ENCODE measurements at places on chromosomes 12 and 14. TPM values are rescaled to one million over a fixed set of nuclear protein-coding genes. Genes with fewer than 3 reads are reported as not detected.
A peak's percentile ranks its signal among the peaks of the same experiment; 100 is the strongest.

BATF gene
- not detected for total RNA-seq

DNA sequence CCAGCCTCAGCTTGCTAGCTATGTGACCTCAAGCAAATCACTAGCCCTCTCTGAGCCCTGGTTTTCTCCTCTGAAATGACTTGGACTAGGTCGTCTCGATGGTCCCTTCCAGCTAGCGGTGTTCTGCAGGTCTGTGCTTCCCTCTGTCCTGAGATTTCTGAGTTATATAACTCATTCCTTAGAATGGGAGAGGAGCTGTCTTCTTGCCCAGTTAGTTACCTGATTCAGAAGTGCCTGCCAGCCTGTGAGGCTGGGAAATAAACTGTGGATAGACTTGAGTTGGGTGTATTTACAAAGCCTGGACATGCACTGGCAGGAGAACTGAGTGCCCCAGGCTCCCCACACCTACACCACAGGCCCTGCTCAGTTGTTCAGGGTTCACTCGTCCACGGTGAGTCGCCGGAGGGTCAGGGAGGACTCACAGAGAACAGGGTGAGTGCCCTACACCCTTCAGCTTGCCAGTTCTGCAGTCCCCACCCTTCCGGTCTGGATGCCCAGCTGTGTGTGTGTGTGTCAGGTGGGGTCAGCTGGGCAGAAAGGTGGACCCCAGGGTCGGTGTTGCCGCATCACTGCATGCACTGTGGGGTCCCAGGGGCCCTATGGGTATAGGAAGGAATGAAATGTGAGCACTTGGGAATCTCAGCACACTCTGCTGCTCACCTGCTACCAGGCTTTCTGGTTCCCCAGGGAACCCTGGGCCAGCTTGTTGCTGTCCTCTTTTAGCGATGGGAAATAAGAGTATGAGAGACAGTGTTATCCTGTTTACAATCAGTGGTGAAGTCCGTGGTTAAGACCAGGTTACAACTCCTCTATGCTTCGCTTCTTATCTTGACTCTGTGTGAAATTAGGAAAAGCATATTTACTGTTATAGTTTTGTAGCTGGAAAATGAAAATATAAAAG lies 348.2 kb downstream of the DPF3 start:
- no peak for DNase-seq
- no peaks in the 10 kb centered on the region for H3K36me3 ChIP-seq
- H3K27me3 ChIP-seq: no peaks in the 10 kb centered on the region
- no peak overlapping the region for H3K4me3 ChIP-seq
- H3K4me1 ChIP-seq: peaks cover 19% of the 10 kb centered on the region

DNA sequence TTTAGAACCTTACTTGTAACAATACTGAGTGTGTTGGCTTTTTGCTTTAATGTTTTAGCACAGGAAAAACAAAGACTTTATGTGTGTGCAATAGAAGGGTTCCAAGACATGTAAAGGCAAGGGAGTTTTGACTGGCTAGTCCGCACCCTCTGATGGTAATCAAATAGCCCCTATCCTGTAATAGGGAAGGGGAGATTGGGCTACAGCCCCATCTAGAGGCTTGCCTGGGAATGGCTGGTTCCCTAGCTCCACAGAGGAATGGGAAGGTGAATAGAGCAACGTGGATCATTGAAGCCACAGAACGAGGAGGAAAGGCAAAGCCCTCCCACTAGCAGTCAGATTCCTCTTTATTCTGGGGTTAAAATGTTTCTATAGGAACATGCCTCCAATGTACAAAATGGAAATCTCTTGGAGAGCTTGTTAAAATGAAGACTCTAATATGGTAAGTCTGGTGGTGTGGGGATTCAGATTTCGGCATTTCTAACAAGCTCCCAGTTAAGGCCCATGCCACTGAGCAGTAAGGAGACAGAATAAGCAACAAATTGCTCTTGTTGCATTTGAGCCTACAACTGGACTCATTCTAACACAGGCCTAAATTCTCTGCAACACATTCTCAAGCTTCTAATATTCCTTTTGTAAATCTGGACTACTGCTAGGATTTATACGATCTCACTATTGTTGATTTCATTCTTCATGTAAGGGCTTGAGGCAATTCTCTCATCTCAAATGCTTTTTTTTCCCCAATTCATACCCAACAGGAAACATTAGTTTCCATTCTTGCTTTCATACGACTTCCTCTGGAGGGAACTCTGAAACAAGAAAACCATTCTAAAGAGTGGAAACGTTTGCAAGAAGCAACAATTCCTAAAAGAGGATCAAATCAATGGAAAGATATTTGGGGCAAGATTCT lies 57.1 kb downstream of the NIN start:
- H3K27me3 ChIP-seq: no peaks in the 10 kb centered on the region
- peak overlapping the region; percentile 43 for H3K27ac ChIP-seq
- peak; percentile 83 for DNase-seq
- H3K4me3 ChIP-seq: no peak overlapping the region

DNA sequence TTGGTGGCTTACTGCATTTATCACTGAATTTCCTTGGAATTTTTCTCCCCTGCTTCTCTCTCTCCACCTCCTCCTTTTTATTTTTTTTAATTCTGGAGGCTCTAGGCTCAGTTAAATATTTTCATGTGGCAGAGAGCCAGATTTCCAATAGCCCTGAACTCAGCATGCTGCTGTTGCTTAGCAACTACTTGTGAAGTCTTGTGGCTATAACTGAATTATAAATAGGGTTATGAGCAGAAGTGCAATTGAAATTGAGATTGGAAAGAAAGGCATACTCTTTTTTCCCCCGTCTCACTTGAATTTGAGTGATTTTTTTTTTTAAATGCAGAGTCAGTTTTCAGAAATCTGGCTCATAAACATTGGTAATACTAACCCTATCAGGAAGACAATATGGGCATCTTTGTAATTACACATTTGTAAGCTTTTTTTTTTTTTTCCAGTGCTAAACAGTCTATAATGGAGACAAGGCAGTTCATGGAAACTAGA lies 38.3 kb downstream of the ATF7IP start:
- H3K27me3 ChIP-seq: no peaks in the 10 kb centered on the region
- H3K27ac ChIP-seq: 0 out of 2 replicates have a peak overlapping the region, but pooled peaks have one; percentile 74

GRCh38 chr12:22103418-22103817 lies 57.4 kb downstream of the CMAS start:
- no peaks in the 10 kb centered on the region for H3K4me1 ChIP-seq
- H3K27me3 ChIP-seq: no peaks in the 10 kb centered on the region
- no peak overlapping the region for H3K27ac ChIP-seq
- DNase-seq: no peak
- H3K36me3 ChIP-seq: no peaks in the 10 kb centered on the region
